Stimulated activated CD8-positive, alpha-beta memory T cell treated with anti-CD3 and anti-CD28 coated beads, Interleukin-7, amount 100 ng/mL, for 1 hour (primary cell): ENCODE measurements at places on chromosomes 3 and 15.

DNA sequence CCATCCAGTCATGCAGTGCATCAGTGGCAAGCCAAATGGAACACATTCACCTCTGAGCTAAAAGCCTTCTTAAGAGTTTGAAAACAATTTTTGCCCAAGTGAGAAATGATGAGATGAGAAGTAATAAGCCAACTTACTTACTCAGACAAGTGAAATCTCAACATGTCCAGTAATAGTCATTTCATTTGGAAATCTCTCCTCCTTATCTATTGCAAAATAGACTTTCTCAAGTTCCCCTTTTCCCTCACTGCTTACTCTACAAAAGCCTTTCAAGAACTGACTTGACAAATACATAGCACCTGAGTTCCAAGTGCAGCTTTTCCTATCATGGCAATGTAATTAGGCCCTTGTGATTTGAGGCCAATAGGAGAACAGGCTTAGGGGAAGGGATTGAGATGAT is 282.3 kb downstream of the SLC9A9 start:
- no peak for DNase-seq

DNA sequence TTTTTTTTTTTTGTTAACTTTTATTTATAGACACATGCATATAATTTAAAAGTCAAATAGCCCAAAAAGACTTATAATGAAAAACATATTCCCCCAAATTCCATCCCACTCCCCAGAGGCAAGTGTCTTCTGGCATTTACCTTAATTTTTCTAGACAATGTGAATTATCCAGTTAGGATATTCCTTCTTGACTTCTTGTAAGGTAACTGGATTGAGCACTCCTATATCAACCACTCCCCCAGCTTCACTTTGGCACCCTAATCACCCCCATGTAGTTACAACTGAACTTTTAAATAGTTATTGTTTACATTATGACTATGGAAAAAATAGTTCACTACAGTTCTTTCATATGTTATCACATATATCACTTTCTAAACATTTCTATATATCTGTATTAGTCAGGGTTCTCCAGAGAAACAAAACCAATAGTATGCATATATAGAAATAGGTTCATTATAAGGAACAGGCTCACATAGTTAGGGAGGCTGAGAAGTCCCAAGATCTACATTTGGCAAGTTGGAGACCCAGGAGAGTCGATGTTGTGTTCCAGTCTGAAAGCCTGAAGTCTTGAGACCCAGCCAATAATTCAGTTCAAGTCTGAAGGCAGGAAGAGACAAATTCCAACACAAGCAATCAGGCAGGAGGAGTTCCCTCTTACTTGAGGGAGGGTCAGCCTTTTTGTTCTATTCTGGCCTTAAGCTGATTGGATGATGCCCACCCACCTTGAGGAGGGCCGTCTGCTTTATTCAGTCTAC is 175.8 kb downstream of the THSD4 start:
- DNase-seq, result no peak

GRCh38 chr3:128274837-128275236 is 121.6 kb downstream of the EEFSEC start:
- no peak for DNase-seq

DNA sequence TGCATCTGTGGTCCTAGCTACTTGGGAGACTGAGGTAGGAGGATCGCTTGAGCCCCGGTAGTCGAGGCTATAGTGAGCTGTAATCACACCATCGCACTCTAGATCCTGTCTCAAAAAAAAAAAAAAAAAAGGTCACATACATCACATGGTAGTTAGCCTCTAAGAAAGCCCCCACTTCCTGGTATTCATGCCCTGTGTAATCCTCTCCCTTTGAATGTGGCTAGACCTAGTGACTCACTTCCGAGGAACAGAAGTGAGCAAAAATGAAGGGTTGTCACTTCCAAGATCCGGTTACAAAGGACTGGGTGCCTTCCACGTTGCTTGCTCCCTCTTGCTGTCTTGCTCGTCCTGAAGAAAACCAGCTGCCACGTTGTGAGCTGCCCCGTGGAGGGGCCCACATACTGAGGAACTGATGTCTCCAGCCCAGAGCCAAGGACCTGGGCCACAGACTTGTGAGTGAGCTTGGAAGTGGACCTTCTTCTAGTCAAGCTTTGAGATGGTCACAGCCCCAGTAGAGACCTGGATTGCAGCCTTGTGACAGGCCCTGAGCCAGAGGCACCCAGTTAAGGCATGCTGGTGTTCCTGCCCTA is 12.6 kb upstream of the LCTL start:
- DNase-seq, result no peak
